ENCODE measurements at places on chromosomes 6 and 20.

DNA sequence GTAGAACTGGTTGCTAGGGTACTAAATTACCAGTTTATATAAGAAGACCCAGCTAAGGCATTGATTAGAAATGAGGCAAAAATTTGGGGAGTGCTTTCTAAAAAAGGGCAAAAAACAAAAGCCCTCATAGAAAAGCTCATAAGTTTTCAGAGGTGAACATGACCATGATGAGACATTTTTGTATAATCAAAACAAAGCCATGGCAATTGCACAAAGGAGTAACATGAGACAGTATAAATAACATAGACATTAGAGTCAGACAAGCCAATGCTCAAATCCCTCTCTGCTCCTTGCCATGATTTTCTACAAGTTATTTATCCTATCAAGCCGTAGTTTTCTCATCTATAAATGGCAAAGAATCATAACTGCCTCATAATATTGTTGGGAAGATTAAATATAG lies 112.2 kb upstream of the ADTRP start:
- DNase-seq, result no peak

DNA sequence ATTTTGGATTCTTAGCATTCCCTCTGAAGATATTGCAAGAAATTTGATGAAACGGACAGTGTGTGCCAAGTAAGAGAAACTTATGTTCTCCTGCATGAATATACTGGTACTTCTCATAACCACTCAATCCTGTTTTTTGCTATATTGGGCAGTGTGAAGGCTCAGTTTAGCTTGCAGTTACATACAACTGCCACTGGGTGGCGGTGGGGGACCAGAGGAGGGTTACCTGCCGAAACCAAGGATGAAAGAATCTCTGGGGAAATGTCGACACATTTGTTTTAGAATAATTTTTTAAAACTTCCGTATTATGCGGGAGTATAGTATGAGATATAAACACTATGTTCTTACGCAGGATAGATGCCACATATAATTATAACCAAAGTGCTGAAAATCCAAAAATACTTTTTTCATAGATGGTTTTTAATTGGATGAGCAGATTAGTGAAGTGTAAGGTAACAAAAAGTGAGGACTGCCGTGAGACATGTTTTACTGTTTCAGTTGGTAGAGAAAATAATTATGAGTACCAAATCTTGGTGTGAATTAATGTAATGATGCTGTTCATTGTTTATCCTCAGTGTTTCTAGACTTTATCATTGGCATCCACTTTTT lies 9.7 kb downstream of the TRMT11 start:
- peak; percentile 67 for DNase-seq

GRCh38 chr20:3658716-3659491 lies 4.3 kb downstream of the GFRA4 start:
- DNase-seq, result no peak

- no peak for DNase-seq
Observed at GRCh38 chr20:36112112-36112511, 42.4 kb upstream of the EPB41L1 start.

GRCh38 chr20:44770484-44771171 lies 25.0 kb downstream of the KCNK15 start:
- DNase-seq, result no peak

- no peak for DNase-seq
Observed at GRCh38 chr6:134531188-134531551, 213.3 kb upstream of the SGK1 start.

DNA sequence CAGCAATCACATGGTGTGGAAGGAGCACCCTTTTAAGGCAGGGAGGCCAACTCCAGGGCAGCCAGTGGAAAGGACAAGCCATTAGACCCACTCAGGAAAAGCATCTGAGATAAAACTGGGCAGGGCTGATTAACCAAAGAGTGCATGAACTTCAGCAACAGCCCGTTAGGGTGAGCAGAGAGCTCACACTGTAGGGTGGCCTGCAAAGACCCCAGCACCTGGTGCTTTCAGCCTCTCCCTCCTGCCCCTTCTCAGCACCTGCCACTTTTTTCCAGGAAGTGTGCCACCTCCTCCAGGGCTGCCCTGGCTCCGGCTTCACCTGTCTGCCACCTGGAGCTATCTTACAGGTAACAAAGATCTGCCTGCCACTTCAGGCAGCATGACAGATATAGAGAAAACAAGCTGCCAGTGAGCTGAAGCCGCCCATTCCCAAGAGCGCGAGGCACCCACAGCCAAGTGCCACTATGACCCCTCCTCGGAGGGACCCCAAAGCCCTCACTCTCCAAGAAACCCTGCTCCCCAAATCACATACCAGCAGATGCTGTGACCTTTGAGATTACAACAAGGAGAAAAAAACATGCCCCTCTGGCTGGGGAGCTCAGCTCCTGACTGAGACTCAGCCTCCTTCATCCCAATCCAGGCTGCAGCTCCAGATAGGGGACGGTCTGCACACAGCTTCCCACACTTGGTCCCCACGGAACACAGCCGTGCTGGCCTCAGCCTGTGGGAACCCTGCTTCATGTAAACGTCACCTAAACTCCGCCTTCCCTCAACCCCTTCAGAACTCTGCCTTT lies 71.2 kb downstream of the ABHD12 start:
- DNase-seq, result no peak

DNA sequence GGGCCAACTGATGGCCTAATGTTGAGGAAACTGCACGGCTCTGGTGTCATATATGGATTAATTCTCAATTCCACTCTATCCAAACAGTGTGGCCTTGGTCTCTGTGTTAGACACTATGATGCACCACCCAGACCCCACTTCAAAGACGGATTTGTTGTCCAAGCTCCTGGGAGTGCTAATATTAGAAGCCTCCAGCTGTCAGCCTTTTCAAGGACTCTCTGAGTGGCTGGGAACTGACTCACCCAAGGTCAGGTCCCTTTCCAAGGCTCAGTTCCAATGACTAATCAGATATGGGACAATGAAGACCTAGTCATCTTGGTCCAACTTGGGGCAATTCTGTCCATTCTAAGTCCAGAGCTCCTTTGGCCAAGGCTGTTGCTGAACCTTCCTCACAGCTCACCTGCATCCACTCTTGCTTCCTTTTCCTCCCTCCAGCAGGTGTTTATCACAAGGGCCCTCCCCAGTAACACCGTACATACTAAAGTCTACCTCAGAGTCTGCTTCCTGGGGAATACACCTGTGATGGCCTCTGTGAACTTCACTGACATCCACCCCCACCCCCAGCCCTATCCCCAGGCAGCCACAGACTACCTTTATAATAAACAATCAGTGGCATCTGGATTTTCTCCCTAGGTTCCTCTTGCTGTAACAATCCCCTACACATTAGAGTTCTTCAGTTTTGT lies 7.2 kb upstream of the IL20RA start:
- DNase-seq, result peak; percentile 8

- peak; percentile 93 for DNase-seq
Observed at GRCh38 chr20:44572551-44573500, 9.6 kb upstream of the PKIG start.

- DNase-seq, result peak; percentile 56
Observed at GRCh38 chr6:167825332-167826229, 1.1 kb upstream of the AFDN start.

Data from EL (cell line).